ENCODE measurements at places on chromosomes 12 and 14.

GRCh38 chr14:55097881-55098560 lies 31.0 kb upstream of the LGALS3 start:
- ATAC-seq: no peak

DNA sequence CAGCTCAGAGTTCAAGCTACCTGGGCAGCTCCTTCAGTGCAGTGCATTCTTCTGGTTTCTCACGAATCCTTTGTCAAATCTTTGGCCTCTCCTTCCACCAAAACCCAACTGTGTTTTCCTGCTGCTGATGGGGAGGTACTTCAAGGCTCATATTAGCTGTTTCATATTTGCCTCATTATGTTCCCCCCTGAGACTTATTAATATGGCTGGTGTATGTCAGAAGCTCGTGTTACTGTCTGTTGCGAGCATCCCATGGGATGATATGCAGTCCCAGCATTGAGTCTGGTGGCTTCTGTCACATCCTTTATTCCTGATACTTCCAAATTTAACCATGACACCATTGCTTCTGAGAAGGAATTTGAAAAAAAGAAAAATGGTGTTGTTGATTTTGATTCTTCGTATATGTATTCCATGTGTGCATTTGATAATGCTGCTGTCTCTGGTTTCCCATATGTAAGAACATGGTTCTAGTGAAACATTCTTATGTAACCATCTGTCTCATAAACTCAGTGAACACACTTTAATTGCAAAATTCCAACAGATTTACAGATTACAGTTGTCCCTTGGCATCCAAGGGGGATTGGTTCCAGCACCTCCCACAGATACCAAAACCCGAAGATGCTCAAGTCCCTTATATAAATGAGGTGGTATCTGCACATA lies 149.1 kb downstream of the KICS2 start:
- no peak for ATAC-seq

DNA sequence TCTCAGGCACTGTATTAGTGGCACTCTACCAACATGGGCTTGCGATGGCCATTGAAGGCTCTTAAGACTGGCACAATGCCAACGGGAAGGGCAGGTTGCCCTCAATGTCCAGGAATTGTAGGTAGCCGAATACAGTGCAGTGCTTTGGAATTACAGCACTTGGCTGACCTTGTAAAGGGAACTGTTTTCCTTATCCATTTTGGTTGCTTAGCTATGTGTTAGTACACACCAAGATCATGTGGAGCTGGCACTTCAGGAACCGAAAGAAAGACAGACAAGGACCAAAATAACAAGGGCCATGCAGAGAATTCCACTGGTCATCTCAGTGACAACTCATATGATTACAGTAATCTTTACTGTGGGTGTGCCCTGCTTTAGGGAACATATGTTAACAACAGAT lies 72.7 kb downstream of the DYRK2 start:
- peak; percentile 31 for ATAC-seq

- ATAC-seq: no peak
These were observed 45.6 kb downstream of the STAB2 start for GRCh38 chr12:103632554-103633216.

GRCh38 chr14:32186248-32186647 lies 15.6 kb upstream of the RNU6-7 start:
- ATAC-seq: no peak

- no peak for ATAC-seq
These were observed 98.9 kb downstream of the CMKLR1 start for GRCh38 chr12:108240027-108240785.

DNA sequence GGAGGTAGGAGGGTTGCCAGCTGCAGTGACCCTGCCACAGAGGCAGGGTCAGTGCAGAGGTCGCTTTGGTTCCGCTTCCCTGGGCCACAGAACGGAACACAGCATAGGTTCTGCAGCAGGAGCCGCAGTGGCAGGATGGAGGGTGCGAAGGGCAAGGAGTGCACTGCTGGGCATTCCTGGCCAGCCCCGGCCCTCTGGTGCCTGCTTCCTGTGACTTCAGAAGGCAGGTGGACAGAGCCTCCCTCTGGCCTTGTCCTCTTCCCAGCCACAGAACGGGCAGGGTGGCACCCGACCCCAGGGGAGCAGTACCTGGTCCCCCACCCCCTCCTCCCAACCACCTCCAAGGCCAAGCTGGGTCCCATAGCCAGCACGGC lies 37.7 kb downstream of the SLC8B1 start:
- ATAC-seq: no peak

All from gastroesophageal sphincter (tissue), 4 donors.